ENCODE measurements at places on chromosomes 1 and 21.

DNA sequence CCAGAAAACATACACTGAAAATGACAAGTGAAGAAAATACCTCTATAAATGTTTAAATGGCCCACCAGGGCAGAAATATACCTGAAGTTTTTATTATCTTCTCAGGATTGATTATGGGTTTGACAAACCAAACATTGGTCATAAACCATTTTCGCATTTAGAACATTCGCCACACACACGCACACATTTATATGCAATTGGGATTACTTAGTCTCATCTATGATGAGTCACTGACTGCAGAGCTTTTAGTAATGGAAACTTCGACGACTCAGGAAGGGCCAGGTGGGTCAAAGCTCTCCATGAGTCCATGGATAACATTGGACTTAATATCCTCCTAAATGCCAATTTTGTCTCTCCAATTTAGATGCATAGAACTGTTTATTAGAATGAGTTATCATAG lies 16.9 kb downstream of the NRDC start:
- DNase-seq, result no peak

DNA sequence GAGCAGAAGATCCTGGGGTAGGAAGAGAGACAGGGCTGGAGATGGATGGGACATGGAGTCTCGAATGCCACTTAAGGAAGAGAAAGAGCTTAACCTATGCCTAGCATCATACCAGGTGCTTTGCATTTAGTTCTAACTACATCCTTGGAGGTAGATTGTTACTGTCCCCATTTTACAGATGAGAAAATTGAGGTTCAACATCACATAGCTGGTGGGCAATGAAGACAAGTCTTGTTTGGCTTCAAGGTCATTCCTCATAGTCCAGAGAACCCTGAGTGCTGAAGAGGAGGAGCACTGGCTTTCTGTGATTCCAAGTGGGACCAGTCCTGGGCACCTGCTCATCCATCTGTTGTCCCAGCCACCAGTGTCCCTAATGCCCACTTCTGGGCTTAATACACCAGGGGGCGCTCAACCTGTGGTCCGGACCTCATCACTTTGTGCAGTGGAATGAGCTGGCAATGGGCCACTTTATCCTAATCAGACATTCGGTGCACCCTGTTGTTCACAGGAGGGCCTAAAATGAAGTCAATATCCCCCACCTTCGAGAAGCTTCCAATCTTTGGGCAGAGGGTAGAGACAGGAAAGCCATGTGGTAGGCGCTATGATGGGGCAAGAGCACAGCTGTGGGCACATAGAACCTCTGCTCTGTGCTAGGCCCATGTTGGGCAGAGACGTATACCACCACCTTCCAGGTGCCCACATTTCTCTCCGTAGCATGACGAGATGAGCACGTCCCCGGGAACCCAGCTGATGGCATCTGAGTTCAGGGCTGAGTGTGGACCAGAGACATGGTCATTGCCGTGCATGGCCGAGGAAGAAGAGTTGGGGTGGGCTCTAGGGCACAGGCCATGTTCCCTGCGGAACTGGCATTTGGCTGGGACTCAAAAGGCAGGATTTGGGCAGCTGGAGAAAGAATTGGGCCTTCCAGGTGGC lies 9.2 kb downstream of the RPS6KA1 start:
- peak; percentile 27 for DNase-seq

DNA sequence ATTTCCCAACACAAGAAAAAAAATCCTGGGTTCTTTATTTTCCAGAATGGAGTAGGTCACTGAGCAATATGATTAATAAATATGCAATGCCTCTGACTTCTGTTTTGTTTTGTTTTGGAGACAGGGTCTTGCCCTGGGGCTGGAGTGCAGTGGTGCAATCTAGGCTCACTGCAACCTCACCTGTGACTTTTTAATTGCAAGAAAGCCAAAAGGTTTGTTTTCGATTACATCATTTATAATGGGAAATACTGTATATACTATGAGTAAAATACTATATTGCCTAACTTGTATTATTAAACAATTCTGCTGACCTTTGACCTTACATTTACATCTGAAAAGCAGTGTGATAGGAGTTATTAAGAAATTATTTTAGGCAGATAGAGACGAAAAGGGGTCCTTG lies 11.6 kb upstream of the CD46 start:
- no peak for DNase-seq

- DNase-seq, result no peak
Measured at GRCh38 chr1:115655916-115656315, 14.1 kb downstream of the VANGL1 start.

GRCh38 chr1:6464514-6464836 lies 1.5 kb downstream of the TNFRSF25 start:
- no peak for DNase-seq

DNA sequence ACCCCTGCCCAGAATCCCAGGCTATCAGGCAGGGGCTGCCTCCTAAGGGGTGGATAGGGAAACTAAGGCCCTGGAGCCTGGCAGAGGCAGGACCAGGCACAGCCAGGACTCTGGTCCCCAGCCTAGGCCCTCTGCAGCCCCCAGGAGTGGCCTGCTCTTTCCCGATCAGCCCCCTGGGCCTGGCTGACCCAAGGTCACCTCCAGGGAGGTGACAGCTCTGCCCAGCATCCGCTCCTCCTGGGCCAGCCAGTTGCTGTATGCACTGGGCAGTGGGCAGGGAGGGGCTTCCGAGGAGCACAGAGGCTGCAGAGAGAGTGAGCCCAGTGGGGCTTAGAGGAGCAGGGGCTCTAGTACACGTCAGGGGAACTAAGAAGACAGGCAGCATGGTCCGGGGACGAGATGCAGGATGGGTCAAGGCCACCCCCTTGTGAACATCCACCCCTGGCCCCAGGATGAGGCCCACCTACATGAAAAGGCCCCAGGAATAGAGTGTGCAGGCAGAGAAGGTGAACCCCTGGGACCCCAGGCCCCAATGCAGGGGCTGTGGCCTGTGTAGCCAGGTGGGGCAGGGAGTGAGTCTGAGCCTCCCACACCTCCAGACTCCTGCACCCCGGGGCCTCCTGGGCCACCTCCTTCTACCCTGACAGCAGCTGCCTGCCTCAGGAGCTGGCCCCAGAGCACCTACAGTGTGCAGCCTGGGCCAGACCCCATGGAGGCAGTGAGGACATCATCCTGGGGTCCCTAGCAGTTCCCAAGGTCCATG lies 32.8 kb downstream of the WNT9A start:
- DNase-seq, result no peak

DNA sequence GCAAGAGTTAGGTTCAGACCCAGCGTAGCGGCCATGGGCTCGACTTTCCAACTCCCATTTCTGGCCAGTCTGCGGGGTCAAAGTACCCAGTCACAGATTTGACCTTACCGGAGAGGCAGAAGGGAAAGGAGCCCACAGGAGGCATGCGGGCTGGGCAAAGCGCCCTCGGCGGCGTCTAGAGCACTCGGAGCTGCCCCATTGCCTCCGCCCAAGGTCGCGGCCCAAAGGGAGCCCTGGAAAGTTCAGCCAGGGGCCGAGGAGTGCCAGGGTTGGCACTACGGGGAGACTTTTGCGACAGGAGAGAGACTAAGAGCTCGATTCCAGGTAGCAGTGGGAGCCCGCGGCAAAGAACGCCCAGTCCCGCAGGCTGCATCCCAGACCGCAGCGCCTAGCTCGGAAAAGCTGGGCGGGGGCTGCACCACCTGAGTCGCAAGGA lies 896 bp downstream of the KANK4 start:
- DNase-seq, result no peak

Data from central memory CD4-positive, alpha-beta T cell (primary cell).